HT1080 (cell line): ENCODE measurements at places on chromosomes 3 and 15. TPM values are rescaled to one million over a fixed set of nuclear protein-coding genes. Genes with fewer than 3 reads are reported as not detected.

- DNase-seq, result no peak
These were observed 1.6 kb upstream of the TOPAZ1 start for GRCh38 chr3:44240061-44240460.

DNA sequence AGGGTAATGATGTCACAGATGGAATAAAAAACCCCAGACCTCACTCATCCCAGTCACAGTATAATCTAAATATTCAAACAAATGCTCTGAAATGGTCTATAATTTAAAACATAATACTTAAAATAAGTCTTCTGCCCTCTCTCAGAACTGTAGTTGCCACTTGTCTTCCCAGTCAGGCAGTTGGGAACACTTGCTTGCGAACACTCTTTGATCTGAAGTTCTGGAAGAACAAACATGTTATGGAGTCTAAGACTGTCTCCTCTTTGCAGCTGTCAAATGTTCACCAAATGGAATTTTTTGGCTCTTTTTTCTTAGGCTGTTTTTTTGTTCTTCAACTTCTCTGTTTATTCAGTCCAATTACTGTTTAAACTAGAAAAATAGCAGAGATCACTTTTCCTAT is 711.1 kb upstream of the GOLIM4 start:
- no peak for DNase-seq

- no peak for DNase-seq
These were observed 25.5 kb downstream of the B3GNT5 start for GRCh38 chr3:183278479-183279088.

Gene FBN1
- 18.5 and 21.0 TPM in 2 replicates for total RNA-seq

DNA sequence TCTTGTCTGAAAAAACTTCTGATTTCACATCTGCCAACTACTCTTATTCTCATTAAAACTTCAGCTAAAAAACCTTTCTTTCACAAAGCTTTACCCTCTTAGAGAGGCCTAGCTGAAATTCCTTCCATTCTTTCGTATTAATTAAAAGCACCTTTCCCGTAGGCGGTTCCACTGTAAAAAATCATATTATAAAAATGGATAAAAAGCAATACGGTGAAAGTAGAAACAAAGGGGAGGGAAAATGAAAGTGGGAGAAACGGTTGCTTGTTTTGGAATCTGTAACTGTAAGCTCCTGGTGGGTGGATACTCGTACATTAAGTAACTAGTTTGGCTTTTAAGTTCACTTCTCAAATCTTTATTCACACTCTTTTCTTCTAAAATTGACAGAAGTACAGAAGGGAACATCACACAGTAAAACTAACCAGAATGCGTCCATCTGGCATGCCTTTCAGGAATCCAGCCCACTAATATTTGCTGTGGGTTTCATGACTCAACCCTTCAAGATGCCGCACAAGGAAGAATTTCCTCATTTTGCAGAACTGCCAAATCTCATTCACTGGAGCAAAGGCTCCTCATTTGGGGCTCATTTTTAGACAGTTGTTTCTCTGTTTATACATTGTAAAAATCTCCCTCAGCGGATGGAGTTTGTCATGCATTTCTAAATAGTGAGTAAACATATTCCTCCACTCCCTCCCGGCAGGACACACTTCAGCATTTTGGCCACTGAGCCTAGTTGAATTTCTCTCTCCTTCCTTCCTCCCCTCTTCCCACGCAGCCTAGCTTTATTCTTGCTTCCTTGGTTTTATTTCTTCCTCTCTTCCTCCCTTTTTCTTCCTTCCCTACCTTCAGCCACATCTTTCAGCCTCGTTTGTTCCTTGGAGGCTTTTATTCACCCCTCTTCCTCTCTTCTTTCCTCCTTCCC is 419.5 kb upstream of the NAALADL2 start:
- DNase-seq, result peak; percentile 88

GRCh38 chr3:53111822-53112221 is 18.4 kb downstream of the RFT1 start:
- no peak for DNase-seq

Gene MED12L
- total RNA-seq, result 1.5 and 2.0 TPM in 2 replicates

Gene FANCD2OS
- not detected in 2 replicates for total RNA-seq

Gene FRMD5
- total RNA-seq, result 24.7 and 28.1 TPM in 2 replicates

DNA sequence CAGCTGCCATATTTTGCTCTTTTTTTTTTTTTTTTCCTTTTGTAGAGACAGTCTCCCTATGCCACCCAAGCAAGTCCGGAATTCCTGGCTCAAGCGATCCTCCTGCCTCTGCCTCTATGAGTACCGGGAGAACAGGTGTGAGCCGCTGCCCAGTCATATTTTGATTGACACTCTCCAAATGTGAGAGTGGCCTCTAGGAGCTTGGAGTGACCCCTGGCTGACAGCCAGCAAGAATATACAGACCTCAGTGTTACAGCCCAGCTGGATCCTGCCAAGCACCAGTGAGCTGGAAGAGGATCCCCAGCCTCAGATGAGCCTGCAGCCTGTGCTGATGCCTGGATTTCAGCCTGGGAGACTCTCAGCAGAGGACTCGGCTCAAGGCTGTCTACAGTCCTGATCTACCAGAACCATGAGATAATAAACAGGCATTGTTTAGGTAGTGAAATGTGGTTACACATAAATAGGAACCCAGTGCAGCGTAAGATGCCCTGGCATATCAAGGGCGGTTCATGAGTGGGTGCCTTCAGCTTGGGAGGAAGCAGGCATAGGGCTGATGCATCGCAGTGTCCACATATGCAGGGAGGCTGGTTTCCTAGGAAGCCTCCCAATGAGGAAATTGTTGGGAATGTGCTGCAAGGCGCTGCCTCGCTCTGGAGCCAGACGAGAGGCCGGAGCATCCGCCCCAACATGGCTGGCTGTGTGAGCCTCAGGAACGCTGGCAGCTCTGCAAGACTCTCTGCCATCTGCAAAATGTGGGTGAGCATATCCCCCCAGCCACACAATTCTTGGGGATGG is 38.9 kb upstream of the ATP10A start:
- no peak for DNase-seq

DNA sequence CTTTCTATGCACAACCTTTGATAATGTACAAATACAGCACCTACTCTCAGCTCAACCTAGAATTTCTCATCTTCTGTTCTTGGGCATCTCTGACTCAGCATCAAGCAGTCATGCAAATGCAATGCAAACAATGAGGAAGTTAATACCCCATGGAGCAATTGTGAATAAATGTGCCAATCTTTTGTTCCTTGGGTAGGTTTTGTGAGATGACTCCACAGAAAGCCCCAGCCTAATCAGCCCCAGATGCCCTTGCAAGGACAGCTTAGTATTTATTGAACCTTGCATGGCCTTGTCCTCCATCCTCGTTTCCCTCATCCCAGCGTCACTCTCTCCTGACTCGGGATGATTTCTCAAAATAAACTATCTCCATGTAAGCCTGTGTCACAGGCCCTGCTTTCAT is 494.7 kb upstream of the NECTIN3 start:
- peak; percentile 93 for DNase-seq

- DNase-seq, result peak; percentile 36
These were observed 70.5 kb upstream of the KLHL25 start for GRCh38 chr15:85865070-85865684.

- no peak for DNase-seq
These were observed 51.1 kb upstream of the SPATA12 start for GRCh38 chr3:57009367-57009766.

DNA sequence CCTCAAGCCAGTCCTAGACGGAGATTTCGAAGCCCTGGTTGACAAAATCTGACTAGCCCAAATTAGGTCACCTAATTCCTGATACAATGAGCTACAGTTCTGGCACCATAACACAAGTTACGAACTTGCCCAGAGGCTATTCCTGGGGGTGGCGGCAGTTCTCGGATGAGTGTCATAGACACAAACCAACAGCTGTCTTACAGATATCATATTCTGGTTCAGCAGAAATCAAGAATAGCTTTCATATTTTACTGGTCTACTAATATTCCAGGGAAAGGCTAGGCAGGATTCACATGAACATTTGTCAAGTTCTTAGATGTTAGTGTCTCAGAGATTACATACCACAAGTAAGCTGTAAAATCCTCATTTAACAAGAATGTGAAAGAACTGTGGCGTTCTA is 8.8 kb downstream of the ANAPC13 start:
- no peak for DNase-seq

DNA sequence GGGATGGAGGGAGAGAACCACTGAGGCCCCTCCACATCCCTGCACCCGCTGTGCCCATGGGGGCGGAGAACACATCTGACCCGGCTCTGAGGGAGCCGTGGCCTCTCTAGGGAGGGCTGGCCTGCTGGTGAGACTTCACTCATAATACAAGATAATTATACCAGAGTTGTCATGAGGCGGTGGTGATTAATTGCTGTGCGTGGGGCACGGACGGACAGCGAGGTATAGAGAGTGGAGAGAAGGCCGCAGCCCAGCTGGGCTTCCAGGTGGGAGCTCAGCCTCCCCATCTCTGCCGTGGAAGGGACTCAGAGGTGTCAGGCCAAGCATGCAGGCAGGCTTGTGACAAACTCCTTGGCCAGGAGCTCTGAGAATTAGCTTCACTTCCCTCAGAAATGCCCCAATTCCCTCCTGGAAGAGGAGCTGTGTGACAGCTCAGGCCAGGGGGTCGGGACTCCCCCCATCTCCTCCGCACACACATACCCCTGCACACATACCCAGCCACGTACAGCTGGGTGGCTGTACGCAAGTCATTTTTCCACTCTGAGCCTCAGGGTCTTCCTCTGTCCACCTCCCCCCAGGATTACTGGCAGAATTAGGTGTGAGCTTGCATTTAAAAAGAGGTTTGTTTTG is 6.0 kb upstream of the GATA2 start:
- no peak for DNase-seq

- DNase-seq, result no peak
These were observed 316.5 kb upstream of the ADAMTS9 start for GRCh38 chr3:65004306-65004705.

Gene TUSC7
- not detected in 2 replicates for total RNA-seq

DNA sequence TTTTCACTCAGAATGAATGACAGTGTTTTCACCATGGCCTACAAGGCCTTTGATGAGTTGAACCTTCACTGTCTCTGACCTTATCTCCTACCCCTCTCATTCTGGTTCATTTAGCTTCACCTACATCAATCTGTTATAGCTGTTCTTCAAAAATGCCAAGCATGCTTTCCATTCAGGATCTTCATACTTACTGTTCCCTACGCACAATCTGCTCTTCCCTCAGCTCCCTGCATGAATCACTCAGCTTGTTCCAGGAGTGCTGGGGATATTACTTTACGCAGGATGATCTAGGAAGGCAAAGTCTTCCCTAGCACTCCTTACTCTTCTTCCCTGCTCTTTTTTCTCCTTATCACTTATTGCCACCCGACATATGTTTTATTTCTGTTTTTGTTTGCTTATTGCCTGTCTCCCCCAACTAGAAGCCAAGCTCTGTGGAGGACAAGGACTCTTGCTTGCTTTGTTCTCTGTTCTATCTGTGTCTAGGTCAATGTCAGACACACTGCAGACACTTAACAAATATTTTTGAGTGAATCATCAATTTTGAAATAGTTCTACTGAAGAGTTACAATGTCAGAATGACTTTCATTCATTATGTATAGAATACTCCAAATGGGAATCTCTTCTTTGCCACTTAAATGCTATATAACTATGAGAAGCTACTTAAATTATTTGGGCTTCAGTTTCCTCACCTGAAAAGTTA is 238.3 kb upstream of the FEZF2 start:
- peak; percentile 66 for DNase-seq

DNA sequence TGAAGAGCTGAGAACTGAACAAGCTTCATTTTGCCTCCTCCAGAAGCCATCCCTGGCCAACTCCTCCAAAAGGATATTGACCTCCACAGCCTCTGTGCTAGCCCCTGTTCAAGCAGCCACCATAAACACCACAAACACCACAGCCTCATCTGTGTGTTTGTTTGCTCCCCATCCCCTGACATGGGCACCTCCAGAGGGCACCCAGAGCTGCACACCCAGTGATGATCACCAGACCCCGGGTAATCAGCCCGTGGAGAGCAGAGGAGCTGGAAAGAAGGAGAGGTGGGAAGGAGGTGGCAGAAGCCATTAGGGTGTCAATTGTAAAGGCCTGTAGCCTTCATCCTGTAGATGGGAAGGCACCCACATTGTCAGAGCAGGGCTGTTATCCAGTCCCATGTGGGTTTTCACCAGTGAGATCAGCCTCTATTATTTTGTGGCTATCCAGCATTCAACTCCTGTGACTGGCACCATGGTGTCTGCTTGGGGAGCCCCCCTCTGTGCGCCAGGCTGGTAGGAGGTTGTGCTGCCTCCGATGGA is 6.8 kb upstream of the WNT7A start:
- DNase-seq, result no peak

- DNase-seq, result no peak
These were observed 11.8 kb downstream of the PLXNA1 start for GRCh38 chr3:126994661-126995245.

Gene TMEM42
- 4.4 and 5.4 TPM in 2 replicates for total RNA-seq

Gene TOPAZ1
- total RNA-seq, result not detected in 2 replicates

Gene RAD54L2
- total RNA-seq, result 9.3 and 12.3 TPM in 2 replicates

DNA sequence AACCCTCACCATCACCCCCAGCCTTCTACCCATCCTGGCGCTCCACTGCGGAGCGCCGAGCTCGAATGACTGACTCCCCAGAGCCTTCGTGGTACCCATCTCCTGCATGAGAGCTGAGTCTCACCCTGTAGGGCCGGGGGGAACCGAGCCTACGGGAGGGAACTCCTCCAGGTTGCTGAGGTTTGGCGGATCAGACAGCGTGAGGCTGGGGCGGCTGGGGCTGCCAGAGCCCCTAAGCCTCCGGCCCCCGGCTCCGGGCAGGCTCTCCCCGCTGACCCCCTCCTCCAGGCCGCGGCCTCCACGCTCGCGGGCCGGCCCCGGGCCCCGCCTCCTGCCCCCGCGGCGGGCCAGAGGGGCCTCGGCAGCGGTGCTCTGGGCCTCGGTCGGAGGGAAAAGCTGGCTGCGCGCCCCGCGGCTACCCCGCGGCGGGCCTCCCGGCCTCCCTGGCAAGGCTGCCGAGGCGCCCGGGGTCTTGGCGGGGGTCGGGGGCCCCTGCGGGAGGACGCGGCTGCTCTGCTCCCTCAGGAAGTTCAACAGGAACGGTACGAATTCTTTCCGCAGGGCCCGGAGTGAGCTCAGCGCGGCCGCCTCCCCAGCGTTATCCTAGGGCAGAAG is 643 bp downstream of the CDAN1 start:
- no peak for DNase-seq

GRCh38 chr15:90188914-90189748 is 12.0 kb upstream of the SEMA4B start:
- DNase-seq, result no peak

Gene LYZL4
- not detected in 2 replicates for total RNA-seq

Gene RETNLB
- not detected in 2 replicates for total RNA-seq

DNA sequence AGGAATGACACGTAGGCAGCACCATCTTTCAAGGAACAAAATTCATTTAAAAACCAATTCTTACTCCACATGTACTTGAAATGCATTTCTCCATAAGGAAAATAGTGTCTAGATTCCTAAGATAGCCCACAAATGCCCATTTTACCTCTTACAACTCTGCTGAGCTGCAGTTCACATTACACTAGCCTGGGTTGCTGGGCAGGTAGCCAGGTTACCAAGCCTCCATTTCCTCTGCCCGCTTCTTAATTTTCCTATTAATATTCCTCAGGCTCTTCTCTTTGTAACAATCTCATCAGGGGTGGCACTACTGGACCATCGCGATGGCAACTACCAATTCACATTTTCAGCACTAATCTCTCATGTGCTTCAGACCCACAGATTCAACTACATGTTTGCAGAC is 10.8 kb downstream of the ATP13A3 start:
- DNase-seq, result no peak
